T-cell (primary cell): ENCODE measurements at places on chromosomes 11 and 22.

- no peak for DNase-seq
Observed at GRCh38 chr11:123219066-123219690, 24.1 kb upstream of the CLMP start.

DNA sequence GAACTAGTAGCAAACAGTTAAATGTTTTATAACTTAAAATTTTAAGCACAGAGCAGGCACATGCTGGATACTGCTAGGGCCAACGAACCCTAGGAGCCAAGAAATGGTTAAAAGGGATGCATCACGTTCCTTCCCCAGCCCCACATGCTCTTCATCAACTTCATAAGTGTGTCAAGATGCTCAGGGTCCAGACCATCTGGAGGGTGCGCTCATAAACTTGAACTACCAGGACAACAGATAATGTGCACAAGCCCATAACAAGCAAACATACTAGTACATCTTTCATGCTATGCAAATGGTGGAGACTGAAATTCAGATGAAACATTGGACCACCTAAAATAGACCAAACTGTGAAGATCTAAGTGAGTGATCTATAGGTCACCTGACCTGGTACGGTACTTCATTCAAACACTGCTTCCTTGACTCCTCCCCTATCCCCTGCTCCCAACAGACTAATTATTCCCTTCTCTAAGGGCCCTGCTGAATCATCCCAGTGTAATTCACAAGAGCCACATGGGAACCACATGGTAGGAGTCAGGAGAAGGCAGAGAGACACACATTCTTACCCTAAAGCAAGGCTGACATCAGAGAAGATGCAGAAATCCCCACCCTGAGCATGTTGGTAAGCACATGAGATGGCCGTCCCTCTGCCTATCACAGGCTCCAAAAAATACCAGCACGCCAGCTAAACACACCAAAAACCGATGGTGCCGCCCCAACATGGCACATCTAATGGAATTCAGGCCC lies 83.9 kb downstream of the ETS1 start:
- no peak for DNase-seq

DNA sequence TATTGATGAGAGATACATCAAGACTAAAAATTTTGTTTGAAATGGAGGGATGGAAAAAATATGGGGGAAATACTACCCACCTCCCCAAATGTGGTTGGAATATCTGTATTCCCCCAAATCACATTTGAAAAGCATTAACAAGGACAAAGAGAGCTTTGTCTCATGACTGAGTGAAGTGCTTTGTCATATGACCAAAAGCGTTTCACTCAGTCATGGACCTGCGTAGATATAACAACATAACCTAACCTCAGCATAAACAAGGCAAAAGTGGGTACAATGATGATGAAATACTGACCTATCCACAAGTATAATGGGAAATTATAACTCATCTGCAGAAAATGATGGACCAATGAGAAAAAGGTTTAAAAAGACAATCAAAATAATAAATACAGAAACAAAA lies 418.3 kb downstream of the TBC1D22A start:
- no peak for DNase-seq

GRCh38 chr11:113505046-113505445 lies 29.8 kb upstream of the DRD2 start:
- DNase-seq, result no peak

- DNase-seq, result no peak
Observed at GRCh38 chr11:32566517-32566916, 17.1 kb upstream of the EIF3M start.

- DNase-seq, result peak; percentile 59
Observed at GRCh38 chr11:119741369-119742262, 12.6 kb upstream of the NECTIN1 start.

DNA sequence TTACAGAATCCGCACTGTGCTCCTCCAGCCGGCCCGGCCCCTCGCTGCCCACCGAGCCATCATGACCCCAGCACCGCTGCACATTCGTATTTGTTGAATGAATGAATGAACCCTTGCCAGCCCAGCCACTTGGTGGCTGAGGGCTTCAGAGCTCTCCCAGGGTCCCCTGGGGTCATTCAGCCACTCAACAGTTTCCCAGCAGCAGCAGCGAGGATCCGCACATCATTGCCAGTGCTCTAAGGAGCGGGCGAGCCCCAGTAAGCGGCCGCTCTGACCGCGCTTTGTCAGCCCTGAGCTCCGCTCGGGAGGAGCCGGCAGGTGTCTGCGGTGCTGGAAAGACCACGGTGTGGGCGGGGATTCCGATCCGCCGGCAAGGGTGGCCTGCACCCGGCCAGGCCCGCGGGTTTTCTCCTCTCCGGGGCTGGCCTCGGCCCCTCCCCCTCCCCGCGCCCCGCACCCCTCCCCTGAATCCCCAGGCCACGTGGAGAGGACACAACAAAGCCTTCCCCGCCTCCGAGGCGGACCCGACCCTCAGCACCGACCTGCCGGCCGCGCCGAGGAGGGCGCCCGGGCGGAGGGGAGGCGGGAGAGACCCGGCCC lies 563 bp downstream of the BID start:
- peak; percentile 37 for DNase-seq

DNA sequence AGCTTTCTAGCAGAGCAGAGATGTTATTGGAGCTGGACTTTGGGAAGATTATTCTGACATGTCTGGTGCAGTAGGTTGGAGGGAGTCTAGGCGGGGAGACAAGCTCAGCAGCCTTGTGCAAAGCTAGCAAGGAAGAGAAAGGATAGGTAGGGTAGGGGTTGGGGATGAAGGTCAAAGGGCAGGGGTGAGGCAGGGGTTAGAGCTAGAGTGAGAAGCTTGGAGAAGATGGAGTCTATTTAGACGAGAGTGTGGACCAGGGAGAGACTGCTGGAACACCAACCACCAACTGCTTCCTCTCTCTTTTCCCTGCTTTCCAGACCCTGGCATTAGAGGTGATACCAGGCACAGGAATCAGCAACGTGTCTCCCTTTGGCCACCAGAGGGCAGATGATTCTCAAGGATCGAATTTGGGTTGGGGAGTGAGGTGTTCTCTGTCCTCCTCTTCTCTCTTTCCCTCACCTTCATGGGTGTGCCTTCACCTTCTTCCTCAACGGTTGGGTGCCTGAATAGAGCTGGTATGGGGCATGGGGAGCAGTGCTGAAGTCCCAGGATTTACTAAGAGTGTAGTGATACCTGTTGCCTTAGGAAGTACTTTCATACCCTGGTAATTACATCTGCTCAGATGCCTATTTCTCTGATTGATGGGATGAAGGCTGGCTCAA lies 1.8 kb upstream of the MARK2 start:
- DNase-seq, result peak; percentile 40

GRCh38 chr22:29000641-29001040 lies 61.0 kb downstream of the C22orf31 start:
- no peak for DNase-seq

GRCh38 chr22:25353516-25354445 lies 134.3 kb downstream of the CRYBB2 start:
- no peak for DNase-seq

DNA sequence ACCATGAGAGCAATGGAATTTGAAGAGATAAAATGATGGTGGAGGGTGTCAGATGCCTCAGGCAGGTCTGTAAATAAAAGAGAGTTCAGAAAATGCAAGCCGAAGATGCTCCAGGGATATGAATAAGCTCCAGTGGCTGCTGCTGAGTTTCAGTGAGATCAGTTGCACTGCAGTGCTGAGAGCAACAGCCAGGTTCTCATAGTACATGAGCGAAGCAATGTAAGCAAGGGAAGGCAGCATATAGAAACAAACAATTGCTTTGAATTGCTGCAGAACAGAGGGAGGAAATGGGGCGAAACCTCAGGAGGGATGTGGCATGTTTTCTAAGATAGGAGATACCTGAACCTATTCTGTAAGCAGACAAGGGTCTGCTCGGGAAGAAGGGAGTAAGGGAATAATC lies 369.5 kb downstream of the AASDHPPT start:
- no peak for DNase-seq

DNA sequence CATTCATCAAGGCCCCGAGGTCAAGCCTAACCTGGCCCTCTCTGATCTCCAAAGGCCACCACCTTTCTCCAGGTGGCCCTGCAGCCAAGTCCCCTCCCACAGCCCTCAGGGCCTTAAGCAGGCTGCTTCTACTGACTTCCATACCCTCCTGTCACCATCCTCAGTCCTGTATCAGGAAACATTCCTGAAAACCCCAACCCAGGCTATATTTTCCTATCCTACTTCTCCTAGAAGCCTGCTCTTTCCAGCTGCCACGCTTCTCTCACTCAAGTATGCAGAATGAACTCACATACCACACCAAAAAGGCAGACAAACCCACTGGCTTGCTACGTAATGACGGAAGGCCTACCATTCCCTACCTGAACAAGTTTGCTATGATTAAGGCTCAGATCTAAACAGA lies 23.6 kb downstream of the MORC2 start:
- DNase-seq, result no peak

- no peak for DNase-seq
Observed at GRCh38 chr11:113189909-113190667, 124.3 kb upstream of the TTC12 start.
